ENCODE measurements at places on chromosomes 16 and 17.

GRCh38 chr17:73423159-73423715 lies 111.4 kb upstream of the CDC42EP4 start:
- no peak for DNase-seq

DNA sequence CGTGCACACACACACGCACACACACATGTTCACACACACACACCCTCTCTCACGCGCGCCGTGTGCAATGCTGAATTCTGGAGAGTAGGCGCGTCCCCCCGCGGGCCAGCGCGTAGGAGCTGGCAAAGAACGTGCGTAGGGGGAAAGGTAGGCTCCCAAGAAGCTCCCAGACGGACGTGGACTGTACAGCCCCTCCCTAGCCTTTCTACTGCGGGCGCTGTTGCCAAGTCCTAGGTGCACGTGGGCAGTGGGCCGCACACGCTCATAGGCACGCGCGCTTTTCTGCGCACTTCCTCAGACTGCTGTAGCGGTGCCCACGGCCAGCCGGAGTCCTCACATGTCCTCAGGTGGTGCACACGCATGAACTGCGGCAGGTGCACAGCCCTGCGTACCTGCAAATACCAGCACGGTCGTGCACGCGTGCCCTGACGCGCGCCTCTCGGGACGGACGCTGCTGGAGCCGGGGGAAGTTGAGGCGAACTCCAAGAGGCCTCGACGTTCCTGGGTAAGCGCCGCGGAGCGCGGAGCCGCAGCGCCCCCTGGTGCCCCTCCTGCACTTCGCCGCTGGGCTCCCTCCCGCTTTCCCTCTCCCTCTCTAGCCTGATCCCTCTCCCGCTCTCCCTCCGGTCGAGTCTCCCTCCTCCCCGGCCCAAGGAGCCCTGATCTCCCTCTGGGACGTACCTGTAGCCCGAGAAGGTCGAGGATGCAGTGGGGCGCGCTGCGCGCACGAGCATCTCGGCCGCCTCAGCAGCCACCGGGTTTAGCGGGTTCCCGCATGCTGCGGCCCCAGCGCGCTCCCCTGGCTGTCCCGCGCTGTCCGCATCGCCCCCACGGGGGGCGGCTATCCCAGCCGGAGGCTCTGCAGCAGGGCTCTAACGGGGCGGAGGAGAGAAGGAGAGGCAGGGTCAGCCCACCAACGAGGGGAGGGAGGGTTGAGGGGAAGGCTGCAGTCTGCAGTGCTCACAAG lies 749 bp downstream of the GRIN2A start:
- DNase-seq: peak; percentile 93

GRCh38 chr17:72926171-72926570 lies 166.3 kb downstream of the SLC39A11 start:
- DNase-seq: no peak

GRCh38 chr17:79997011-79997660 lies 38.5 kb downstream of the TBC1D16 start:
- no peak for DNase-seq

GRCh38 chr17:11242411-11242810 lies 1.4 kb downstream of the SHISA6 start:
- no peak for DNase-seq

- DNase-seq: no peak
Observed at GRCh38 chr16:35173295-35173694, 1713.9 kb downstream of the TP53TG3F start.

- no peak for DNase-seq
Observed at GRCh38 chr17:40778461-40778860, 3.9 kb downstream of the KRT27 start.

GRCh38 chr16:75272097-75272551 lies 20.7 kb upstream of the BCAR1 start:
- peak; percentile 53 for DNase-seq

DNA sequence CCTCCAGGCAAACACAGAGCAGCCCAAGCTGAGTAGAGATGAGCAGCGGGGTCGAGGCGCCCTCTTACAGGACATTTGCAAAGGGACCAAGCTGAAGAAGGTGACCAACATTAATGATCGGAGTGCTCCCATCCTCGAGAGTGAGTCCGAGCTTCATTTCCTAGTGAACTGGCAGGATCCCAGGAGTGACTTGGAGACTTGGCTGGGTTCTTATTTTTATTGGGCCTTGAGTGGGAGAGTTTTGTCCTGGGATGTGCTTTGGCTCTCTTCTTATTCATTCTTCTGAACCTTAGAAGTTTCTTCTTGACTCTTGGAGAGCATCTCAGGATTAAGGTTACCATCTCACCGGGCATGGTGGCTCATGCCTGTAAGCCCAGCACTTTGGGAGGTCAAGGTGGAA lies 27.2 kb upstream of the CDC6 start:
- DNase-seq: peak; percentile 27

GRCh38 chr16:78005881-78006280 lies 16.5 kb upstream of the CLEC3A start:
- DNase-seq: no peak

- DNase-seq: no peak
Observed at GRCh38 chr17:12349297-12349696, 316.4 kb upstream of the MYOCD start.

- DNase-seq: no peak
Observed at GRCh38 chr17:40450175-40450574, 6.9 kb downstream of the IGFBP4 start.

DNA sequence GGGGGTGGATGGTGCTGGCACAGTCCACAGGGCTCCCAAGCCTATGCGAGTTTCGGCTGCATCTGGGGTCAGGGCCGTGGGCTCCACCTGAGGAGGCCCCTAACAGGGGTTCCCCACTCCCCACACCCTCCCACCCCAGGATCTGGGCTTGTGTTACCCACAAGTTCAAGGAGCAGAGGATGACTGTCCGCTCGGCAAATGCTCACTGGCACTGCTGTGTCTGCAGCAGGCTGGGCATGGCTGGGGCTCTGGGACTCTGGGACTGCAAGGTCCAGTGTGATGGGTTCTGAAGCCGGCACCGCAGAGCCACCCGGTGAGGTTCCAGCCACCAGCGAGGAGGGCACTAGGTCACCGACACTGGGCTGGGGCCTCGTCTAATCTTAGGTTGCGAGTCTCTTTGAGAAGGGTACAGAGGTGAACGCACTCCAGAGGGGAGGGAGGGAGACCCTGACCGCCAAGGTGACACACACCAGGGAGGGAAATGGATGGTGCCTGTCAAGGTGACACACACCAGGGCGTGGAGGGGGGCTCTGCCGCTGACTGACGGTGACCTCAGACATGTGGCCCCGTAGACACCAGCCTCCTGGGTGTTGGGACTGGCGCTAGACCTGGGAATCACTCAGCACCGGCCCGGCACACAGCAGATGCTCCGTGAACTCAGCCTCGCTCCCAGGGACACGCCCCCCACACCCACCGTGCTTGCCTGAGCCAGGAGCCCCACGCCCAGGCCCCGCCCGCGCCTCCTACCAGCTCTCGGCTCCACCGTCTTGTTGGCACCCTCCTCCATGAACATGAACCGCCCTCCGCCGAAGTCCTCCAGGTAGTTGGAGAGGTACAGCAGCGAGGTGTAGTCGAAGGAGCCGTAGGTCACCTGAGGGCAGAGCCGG lies 20.5 kb upstream of the HEXD start:
- no peak for DNase-seq

- DNase-seq: no peak
Observed at GRCh38 chr17:16073845-16074244, 74.2 kb downstream of the TTC19 start.

- no peak for DNase-seq
Observed at GRCh38 chr16:89288577-89288844, 71.0 kb downstream of the ZNF778 start.

GRCh38 chr17:64092952-64093451 lies 36.9 kb downstream of the ERN1 start:
- DNase-seq: no peak

DNA sequence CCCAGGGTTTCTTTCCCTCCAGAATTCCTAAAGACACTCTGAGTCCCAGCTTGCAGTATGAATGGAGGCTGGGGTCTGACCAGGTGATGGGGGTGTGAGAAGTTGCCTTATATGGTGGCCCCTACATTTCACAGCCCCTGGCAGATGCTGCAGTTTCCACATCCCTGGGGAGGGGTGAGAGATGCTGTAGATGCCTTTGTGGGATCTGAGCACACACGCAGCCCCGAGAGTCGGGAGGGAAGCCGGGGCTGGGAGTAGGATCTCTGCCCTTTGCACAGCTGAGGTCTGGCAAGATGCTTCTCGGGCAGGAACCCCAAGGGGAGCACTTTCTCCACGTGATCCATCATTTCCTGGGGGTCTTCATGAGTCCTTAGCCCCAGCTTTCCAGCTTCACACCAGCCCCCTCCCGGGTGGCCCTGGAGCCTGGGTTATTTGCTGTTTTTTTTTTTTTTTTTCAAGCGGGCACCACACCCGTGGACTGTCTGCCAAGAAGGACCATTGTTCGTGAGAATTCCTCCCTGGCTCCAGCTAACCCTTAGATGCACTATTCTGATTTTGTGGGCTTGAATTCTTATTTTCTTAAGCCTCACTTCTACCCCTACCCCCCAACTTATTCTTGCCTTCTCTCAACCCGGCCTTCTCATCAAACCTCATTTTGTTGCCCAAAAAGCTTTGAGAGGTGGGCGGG lies 50.6 kb downstream of the NTN1 start:
- no peak for DNase-seq

DNA sequence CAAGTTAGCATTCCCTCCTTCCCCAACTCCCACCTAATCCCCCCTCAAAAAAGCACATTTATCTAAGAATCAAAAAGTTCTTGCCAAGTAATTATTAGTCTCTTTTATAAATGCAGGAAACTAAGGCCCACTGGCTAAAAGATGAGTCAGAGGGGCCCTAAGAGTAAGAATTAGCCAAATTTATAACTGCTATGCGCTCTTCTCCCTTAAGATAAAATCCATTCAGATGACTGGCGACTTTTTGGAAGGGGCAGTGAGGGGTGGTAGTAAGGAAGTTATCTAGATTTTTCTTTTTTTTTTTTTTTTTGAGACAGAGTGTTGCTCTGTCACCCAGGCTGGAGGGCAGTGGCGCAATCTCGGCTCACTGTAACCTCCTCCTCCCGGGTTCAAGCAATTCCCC lies 17.1 kb downstream of the ZNF652 start:
- no peak for DNase-seq

DNA sequence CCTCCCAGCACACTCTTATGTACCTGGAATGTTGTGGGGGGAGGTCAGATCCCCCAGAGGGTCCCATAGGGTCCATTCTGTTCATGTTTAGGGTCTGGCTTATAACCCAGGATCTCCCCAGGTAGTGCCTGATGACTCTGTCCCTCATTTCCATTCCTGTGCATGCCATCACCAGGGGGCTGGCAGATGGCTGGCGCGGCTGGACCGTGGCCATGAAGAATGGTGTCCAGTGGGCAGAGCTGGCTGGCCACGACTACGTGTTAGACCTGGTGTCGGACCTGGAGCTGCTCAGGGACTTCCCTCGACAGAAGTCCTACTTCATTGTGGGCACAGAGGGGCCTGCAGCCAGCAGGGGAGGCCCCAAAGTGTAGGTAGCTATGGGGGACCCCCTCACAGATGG lies 35.0 kb upstream of the ALKBH5 start:
- DNase-seq: no peak

DNA sequence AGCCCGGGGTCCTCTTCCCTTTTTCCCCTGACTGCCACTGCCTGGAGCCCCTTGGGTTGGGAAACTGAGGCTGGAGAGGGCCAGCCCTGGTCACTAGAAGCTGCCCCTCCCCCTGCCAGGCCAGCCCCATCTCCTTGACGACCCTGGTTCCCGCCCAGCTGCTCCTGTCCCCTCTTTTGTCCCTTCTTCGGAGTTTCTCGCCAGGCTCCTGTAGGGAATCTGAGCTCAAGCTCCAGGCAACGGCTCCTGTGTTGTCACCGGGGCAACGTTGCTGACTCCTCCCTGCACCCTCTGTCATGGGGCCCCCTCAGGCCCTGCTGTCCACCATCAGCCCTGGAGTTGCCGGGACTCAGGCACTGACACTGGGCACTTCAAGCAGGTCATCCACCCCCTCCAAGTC lies 5.7 kb downstream of the LLGL1 start:
- no peak for DNase-seq

GRCh38 chr17:56592487-56593085 lies 913 bp upstream of the NOG start:
- peak; percentile 87 for DNase-seq

DNA sequence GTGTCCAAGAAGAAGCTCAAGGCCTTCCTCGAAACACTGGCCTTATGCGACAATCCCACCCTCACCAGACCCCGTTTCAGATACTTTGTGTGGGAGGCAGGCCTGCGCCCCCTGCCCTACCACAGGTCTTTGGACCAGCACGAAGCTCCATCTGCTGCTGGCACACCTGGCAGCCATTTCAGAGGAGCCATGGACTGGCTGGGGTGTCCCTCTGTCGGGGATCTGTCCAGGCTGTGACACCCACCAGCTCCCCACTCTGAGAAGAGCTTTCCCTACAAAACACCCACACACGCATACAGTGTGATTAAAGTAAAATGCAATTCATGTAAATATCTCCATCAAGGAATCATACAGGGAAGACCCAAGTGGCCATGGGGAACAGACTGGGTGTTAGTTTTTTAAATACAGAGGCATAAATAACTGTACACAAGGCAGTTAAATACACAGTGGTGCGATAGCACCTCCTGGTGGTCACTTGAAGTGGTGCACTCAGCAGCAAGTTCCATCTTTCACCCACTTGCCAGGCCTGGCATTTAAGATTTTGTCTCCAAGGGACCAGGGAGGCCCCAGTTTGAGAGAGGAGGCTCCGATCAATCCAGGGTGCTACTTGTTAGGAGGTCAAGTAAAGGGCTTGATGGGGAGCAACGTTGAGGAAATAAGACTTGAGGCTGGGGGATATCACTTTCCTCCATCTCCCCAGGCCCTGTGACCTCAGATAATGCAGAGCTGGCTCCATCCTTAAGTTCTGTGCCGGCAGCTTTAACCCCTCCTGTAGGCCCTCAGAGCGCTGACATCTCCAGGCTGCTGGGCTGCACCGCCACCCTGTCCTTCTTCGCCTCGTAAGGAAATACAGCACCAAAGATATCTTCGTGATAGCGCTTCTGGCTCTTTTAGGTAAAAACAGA lies 43.6 kb downstream of the NOS2 start:
- DNase-seq: peak; percentile 64

- no peak for DNase-seq
Observed at GRCh38 chr17:40027614-40028012, 12.4 kb downstream of the CSF3 start.

- DNase-seq: peak; percentile 54
Observed at GRCh38 chr16:66930189-66930588, 4.0 kb downstream of the CIAO2B start.

GRCh38 chr16:84048270-84048669 lies 5.7 kb upstream of the SLC38A8 start:
- no peak for DNase-seq

DNA sequence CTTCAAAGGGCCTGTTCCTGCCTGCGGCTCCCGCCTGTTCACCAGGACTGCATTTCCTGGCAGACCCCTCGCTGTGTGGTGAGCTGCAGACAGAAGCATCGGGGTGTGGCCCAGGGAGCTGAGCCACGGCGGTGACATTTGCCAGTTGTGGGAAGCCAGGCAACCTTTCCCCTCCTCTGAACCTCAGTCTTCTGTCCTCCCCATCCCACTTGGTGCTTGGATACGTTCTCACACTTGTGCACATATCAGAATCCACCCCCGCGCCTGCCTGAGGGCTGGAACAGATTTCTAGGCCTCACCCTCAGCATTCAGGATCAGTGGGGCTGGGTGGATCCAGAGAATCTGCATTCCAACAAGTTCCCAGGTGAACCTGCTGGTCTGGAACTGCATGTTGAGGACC lies 63.5 kb downstream of the CRISPLD2 start:
- DNase-seq: no peak

All from astrocyte of the hippocampus (primary cell).